B cell (primary cell): ENCODE measurements at places on chromosomes 16 and 17.

DNA sequence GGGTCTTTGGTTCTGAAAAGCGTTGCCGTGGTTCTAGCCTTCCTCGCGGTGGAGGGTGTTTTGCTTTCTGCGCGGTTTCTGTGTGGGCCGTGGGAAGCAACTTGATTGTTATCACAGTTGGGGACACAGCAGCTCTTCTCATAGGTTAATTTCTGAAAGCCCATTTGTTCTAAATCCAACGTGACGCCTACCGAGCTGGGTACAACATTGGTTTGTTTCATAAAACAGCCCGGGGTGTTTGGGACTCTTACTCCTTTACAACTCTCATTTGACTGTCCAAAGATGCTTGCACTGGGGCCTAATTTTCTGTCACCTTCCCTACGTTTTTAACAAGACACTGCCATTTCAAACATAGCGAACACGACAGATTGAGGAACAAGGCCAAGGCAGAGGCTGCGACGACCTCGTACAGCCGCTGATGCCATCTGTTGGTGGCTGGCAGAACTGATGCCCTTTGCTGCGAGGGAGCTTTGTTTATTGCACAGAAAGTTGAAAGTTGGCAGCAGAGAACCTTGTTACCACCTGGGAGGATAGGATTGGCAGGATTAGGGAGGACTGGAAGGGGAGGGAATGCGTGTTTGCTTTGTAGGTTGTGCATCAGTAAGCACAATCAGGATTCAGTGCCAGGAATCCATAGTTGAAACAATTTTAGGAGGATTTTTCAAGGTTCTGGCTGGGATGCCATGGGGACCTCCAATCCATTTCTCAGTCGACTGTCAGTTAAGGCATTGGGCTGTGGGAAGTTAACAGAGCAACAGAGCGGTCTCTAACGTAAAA lies 98.3 kb downstream of the PITPNC1 start:
- no peaks in the 10 kb centered on the region for H3K36me3 ChIP-seq
- no peak overlapping the region for H3K27ac ChIP-seq
- peak; percentile 81 for DNase-seq
- no peak overlapping the region for H3K4me3 ChIP-seq

- no peak for DNase-seq
Observed at GRCh38 chr17:76198702-76199101, 41.6 kb downstream of the RNF157 start.

DNA sequence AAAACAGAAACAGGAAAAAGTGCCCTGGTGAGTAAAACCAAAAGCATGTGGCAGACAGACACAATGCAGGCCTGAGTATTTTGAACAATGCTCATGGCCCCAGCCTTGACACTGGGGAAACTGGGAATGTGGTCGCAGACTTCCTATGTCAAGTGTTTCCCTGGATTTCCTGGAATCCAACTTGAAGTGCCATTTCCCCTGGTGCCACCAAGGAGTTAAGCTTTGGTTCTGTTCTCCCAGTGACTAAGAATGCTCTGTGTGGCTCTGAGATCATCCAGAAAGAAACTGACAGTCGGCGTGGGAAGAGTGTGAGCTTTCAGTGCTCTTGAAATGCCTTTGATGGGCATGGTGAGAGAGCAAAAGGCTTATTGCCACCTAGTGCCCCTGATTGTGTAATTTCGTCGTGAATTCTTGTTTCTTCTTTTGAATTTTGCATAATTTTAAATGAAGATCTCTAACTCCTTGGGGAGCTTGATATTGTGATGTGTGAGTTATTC lies 96.0 kb downstream of the YPEL2 start:
- H3K4me1 ChIP-seq: no peaks in the 10 kb centered on the region
- no peak overlapping the region for H3K27ac ChIP-seq
- no peaks in the 10 kb centered on the region for H3K36me3 ChIP-seq
- DNase-seq: no peak

DNA sequence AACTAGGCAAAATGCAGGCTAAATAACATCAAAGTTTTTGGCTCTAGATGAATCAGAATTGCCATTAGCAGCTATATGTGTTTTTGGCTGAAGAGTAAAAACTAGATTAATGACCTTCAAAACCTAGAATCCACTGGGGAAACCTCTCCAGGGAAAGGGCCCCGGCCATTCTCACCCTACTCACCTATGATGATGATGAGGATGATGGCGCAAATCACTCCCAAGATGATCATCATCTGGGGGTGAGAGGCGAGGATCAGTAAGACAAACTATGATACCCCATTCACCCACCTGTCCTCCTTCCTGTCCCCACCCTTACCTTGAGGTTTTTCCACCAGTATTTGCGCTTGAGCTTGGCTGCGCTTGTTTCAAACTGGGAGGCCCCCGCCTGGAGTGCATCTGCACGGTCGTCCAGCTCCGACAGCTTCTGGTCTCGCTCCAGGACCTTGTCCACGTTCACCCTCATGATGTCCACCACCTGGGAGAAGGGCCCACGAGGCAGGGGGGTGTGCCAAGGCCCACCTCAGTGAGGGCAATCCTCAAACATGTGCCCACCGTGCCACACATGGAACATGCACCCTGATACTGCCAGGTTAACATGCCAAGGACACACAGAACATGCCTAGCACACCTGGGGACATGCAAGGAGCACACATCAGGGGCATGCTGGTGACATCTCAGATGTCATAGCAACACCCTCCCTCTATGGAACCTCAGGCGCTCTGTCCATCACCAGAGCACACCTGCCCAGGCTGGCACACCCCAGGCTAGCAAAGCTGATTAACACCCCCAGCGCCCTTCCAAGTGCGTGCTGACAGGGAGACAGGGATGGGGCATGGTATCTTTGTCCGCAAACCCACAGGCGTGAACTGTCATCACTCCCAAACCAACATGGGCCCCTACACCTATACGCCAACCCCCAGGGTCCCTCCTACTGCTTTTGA lies 1.2 kb downstream of the VAMP2 start:
- DNase-seq: no peak
- peaks cover 26% of the 10 kb centered on the region for H3K36me3 ChIP-seq
- H3K27ac ChIP-seq: peak overlapping the region; percentile 99

- H3K4me3 ChIP-seq: no peak overlapping the region
- no peaks in the 10 kb centered on the region for H3K4me1 ChIP-seq
- no peak overlapping the region for H3K27ac ChIP-seq
- H3K36me3 ChIP-seq: no peaks in the 10 kb centered on the region
- no peaks in the 10 kb centered on the region for H3K27me3 ChIP-seq
Observed at GRCh38 chr17:27263386-27263785, 30.5 kb upstream of the WSB1 start.

DNA sequence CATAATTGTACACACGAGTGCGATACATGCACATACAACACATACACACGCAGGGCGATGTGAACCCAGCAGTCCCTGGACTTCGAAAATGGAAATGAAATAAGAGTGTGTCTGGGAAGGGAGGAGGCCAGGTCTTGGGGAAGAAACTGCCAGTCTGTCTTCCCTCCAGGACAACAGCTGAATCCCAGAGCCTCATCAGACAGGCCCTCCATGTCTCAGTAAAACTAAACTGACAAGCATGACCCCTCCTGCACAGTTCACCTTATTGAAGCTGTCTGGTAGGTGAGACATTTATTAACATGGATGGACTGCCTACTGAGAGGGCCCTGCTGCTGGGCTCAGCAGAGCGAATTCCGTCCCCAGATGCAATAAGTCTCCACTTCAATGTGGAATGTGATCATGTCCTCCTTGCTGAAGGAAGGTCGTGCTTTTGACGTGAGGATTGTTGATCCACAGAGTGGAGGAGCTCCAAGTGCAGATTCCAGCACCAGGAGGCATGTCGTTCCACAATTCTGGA lies 117.4 kb downstream of the SOX9 start:
- H3K27ac ChIP-seq: no peak overlapping the region
- no peaks in the 10 kb centered on the region for H3K36me3 ChIP-seq
- no peaks in the 10 kb centered on the region for H3K27me3 ChIP-seq

GRCh38 chr17:2192367-2193057 lies 111.1 kb downstream of the SMG6 start:
- H3K4me3 ChIP-seq: no peak overlapping the region
- peaks cover 13% of the 10 kb centered on the region for H3K36me3 ChIP-seq
- H3K27me3 ChIP-seq: no peaks in the 10 kb centered on the region
- DNase-seq: no peak
